ENCODE measurements at places on chromosomes 5 and 9.

- no peak for DNase-seq
Observed at GRCh38 chr9:22211588-22212360, 202.7 kb upstream of the CDKN2B start.

GRCh38 chr9:94785215-94786169 is 59.0 kb downstream of the AOPEP start:
- DNase-seq: no peak

GRCh38 chr5:175060257-175060656 is 335.9 kb downstream of the MSX2 start:
- no peak for DNase-seq

- DNase-seq: no peak
Observed at GRCh38 chr5:158898185-158899177, 201.2 kb downstream of the EBF1 start.

- no peak for DNase-seq
Observed at GRCh38 chr9:98339987-98340800, 84.7 kb upstream of the TBC1D2 start.

GRCh38 chr9:130432362-130432761 is 12.4 kb upstream of the ASS1 start:
- no peak for DNase-seq

DNA sequence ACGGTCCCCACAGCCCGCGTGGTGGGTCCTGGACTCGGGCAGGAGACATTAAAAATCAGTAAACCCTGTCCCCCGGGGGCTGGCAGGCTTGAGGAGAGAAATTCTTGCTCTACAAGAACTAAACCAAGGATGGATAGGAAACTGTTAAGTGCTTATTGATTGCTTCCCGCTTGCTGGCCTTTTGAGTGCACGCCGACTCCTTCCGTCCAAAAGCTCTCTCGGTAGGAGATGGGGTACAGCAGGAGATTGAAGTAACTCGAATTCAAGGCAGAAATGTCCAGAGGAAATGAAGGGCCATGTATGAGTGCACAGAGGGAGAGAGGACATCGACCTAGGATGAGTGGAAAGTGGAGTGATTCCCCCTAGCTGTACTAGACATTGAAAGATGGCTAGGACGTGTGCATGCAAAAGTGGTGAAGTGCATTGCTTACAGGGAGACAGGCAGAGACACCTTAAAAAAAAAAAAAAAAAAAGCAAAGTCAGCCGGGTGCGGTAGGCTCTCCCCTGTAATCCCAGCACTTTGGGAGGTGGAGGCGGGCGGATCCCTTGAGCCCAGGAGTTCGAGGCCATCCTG is 923 bp downstream of the RECK start:
- DNase-seq: no peak

- no peak for DNase-seq
Observed at GRCh38 chr5:34041247-34041972, 1.6 kb downstream of the C1QTNF3 start.

DNA sequence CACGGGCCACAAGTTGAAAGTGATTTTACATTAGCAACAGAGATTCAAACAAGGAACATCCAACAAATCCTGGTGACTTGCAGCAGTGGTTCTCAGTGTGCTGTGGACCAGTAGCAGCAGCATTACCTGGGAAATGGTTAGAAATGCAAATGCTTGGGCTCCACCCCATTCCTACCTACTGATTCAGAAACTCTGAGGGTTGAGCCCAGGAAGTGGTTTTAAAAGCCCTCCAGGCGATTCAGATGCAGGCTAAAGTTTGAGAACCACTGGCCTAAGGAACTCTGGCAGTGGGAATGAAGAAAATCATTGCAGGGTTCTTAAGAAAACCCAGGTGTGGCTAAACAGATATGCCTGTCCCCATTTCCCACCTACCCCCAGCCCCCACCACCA is 398.8 kb downstream of the ENC1 start:
- no peak for DNase-seq

- DNase-seq: no peak
Observed at GRCh38 chr9:120846251-120846889, 3.6 kb upstream of the PSMD5 start.

GRCh38 chr5:172473427-172473826 is 19.1 kb upstream of the SH3PXD2B start:
- DNase-seq: no peak

- no peak for DNase-seq
Observed at GRCh38 chr5:80037366-80037765, 2.2 kb downstream of the THBS4 start.

DNA sequence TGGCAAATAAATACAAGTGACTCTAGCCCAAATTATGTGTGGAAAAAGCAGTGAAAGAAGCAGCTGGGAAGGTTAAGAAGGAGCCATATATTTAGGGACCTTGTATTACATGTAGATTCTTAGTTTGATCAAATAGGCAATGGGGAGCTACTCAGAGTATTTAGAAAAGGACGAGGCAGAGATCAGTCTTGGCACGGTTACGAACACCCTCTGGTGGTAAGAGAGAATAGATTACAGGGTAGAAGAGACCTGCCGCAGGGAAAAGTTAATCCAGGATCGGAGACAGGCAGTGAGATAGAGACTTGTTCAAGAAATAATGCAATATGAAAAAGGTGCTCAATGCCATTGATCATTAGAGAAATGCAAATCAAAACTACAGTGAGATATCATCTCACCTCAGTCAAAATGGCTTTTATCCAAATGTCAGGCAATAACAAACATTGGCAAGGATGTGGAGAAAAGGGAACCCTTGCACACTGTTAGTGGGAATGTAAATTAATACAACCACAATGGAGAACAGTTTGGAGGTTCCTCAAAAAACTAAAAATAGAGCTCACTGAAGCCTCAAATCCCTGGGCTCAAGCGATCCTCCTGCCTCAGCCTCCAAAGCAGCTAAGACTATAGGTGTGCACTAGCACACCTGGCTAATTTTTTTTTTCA is 12.0 kb downstream of the INIP start:
- no peak for DNase-seq

DNA sequence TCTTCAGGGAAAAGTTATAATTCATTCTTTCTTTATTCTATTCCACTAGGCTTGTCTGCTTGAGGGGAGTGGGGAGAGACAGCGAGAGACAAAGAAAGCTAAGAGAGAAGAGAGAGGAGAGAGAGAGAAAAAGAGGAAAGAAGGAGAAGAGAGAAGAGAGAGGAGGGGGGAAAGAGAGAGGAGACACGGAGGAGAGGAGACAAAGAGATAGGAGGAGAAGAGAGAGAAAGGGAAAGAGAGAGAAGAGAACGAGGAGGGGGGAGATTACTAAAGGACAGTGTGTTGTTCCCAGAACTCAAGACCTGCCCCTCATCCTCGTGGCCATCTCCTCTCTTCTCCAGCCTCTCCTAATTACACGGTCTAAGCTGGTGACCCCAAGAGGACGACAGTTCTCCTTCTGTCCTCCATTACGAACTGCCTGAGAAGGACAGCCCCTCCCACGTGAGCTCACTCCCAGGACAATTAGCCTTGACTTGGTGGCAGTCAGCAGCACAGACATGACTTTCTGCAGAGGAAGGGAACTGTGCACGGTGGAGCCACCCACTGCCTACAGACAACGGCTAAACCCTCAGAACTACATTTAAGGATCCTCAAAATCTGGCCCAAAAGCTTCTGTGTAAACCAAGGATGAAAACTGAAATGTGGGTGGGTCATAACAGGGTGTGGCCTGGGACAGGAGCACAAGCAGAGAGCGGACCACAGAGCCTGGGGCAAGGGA is 99.1 kb downstream of the COL23A1 start:
- no peak for DNase-seq

DNA sequence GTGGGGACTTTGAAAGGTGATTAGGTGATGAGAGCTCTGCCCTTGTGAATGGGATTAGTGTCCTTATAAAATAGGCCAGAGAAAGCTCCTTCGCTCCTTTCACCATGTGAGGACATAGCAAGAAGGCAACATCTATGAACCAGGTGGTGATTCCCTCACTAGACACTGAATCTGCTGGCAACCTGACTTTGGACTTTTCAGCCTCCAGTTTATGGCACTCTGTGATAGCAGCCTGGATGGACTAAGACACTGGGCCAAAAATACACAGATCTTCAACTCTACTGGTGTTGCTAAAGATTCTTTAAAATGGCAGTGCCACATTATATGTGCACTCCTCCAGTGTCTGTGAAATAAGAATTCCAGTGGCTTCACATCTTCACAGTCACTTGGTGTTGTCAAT is 41.2 kb upstream of the COL15A1 start:
- no peak for DNase-seq

DNA sequence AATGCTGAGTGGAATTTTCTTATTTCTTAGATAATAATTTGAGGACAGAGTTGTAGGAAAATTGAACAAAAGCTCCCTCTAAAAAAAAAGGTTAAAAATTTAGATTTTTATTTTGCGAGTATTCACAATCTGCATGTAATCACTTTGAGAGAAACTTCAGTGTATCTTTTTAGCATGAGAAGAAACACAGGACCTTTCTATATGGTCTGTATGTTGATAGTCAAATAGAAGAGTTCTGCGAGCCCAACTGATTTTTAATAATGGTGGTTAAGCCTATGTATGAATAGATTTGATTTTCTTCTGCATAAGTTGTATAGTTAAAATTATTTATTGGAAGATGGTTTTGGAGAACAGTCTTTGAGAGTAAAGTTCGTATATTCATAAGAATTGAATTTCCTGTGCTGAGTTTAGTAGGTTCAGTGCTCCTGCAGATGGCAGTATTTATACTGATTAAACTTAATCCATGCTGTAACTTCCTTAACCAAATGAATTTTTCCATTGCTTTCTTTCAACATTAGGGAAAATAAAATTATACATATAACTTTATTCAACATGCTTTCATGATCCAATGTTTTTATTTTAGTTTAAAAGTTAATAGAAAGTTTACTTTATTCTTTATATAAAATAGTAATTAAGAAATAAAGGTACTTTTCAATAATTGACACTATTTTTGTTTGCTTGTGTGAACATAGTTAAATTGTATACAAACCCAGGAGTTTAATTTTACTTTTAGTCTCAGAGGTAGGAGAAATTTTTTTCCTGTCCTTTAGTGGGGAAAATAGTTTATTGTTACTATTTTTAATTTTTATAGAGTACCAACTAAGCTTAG is 19.6 kb downstream of the TCERG1 start:
- DNase-seq: no peak

GRCh38 chr9:35529161-35529823 is 39.4 kb downstream of the RUSC2 start:
- DNase-seq: no peak

DNA sequence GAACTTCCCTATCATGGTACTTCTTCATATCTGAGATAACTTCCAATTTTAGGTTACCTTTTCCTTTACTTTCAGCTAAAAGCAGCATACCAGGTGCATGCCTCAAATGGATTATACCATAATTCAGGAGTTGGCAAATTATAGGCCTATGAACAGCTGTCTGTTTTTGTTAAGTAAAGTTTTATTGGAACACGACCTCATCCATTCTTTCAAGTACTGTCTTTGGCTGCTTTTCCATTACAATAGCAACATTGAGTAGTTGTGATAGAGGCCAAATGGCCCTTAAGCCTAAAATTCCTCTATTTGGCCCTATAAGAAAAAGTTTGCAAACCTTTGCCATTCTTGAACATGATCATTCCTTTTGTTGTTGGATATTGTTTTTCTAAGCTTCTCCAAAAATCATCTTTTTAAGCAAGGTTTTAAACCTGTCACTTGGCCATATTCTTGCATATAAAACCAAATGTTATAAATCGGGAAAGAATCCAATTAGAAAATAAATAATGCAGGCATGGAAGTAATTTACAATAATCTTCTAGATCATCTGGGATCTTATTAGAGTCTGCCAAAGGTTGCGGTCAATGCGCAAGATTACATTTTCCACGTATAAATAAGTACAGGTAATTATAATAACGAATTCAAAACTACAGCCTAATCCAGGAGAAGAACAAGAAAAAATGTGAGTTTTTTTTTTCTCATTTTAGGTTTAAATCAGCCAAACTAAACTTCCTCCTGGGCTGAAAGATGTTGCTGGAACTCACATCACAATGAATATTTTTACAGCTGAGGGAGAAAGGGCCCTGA is 226.5 kb upstream of the ANKRD55 start:
- DNase-seq: no peak

DNA sequence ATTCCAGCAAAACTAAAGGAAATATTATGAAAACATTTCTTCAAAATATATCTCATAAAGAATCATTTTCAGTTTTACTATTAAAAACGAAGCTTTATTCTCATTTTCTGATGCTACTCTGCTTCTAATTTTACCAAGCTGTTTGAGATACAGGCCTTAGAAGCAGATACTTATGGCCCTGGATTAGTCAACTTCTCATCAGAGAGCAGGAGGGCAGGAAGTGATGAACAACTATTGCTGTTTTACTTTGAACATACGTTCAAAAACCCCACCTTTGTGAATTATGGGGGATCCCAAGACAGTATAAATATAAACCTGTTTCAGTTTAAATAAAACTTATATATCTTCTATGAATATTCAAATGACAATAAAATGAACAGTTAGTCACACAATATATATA is 16.0 kb downstream of the MPDZ start:
- DNase-seq: no peak

- no peak for DNase-seq
Observed at GRCh38 chr5:180138976-180139730, 67.6 kb upstream of the RNF130 start.

DNA sequence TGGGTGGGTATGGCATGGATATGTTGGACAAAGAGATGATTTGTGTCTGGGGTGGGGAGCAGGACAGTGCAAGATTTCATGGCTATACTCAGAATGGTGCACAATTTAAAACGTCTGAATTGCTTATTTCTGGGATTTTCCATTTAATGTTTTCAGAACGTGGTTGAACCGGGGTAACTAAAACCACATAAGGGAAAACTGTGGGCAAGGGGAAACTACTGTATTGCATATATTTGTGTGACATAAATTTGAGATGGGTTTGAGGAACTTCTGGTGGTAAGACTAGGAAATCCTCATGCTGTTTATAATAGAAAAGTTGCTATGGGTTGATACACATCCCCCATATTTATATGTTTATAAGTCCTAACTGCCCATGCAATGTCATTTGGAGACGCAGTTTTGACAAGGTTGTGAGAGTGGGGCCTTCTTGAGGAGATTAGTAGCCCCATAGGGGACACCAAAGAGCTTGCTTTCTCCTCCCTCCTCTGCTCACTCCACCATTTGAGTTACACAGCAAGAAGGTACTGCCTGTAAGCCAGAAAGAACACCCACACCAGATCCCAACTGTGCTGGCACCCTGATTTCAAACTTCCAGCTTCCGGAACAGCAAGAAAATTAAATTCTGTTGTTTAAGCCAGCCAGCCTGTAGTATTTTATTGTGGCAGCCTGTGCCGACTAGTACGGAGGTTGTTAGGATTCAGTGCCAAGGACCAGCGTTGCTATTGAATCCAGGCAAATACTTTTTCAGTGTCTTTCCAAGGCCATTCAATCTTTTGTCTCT is 2118.9 kb downstream of the MAT2B start:
- no peak for DNase-seq

GRCh38 chr9:112755675-112756074 is 5.1 kb downstream of the SNX30 start:
- DNase-seq: no peak

- no peak for DNase-seq
Observed at GRCh38 chr5:164094291-164094690, 588.9 kb downstream of the MAT2B start.

All from stimulated activated CD4-positive, alpha-beta T cell treated with anti-CD3 and anti-CD28 coated beads, Interleukin-2, amount 100 ng/mL, for 24 hours (primary cell).